ENCODE measurements at places on chromosomes 2 and 18.

DNA sequence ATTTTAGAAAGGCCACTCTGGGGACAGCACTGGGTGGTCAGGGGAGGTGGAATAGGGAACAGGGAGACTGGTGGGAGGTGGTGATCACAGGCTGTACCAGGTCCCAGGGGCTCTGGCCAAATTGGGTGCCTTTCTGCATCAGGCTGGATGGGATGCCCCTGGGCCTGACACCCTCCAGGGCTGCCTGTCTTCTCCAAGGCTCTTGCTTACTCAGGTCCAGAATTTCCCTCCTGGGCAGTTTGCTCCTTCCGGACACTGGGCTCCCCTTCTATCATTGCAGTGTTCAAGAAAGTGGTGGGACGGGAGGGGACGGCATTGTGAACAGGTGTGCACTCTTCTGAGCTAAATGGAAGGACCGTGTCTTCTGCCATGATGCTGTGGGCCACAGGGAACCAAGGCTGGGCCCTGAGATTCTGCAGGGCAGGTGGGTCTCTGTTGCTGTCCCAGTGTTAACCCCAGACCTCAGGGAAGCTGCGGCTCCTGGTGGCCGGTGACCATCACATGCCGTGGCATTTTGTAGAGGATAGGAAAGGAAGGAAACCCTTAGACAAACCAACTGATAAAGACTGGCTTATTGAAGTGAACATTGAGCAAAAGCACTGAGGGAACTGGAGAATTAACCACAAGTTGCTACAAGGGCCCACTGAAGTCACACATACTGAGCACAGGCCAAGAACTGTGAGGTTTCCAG lies 93.7 kb upstream of the HS6ST1 start:
- DNase-seq = no peak

DNA sequence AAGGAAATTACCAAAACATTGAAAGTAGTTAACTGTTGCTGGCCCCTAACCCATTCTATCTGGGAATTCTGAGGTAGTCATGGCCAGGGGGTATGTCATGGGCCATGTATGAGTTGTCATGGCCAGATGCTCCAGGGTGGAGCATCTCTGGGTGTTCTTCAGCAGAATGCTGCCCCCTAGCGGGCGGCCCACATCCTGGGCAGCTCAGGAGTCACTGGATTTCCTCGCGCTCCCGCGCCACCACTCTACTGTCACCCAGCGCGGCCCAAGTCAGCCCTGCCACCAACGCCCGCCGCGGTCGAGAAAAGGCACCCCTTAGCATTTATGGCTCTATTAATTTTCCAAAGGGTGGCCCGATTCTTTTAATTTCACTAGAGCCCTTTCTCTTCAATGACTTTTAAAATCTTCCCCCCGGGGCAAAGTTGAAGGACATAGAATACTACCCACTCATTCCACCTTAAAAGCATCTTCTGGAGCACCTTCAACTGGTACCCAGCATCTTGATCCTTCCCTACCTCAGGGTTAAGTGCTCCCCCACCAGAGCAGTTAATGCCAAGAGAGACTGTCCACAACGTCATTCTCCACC lies 41.6 kb downstream of the PKDCC start:
- DNase-seq = no peak

DNA sequence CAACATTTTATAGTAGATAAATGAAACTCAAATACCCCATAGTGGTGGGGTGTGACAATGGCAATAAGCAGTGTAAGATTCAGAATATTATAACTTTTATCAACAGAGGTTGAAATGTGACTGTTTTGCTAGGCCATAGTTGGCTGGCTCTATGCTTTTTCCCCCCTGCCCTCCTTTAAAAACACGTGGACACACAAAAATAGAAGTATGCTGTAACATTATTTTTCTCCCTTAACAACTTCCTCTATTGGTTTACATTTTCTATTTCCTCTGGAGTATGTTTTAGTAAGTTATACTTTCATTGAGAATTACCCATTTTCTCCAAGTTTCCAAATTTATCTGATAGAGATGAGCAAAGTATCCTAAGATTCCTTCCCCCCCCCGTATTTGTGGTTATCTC lies 31.1 kb downstream of the NDUFAF7 start:
- no peak for DNase-seq

- DNase-seq = no peak
Measured at GRCh38 chr2:205370726-205371125, 311.6 kb upstream of the NRP2 start.

DNA sequence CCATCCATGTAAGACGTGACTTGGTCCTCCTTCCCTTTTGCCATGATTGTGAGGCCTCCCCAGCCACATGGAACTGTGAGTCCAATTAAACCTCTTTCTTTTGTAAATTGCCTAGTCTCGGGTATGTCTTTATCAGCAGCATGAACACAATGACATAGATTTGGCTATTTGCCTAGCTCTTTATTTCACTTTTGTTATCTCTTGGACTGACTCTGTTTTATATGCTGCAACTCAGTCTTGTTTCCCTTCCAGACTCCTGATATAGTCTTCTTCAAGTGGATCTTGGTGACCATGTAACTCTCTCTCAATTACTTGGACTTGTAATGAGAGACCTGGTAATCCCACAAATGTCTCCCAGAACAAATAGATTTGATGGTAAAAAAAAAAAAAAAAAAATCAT lies 627.6 kb downstream of the CCDC85A start:
- DNase-seq = no peak

DNA sequence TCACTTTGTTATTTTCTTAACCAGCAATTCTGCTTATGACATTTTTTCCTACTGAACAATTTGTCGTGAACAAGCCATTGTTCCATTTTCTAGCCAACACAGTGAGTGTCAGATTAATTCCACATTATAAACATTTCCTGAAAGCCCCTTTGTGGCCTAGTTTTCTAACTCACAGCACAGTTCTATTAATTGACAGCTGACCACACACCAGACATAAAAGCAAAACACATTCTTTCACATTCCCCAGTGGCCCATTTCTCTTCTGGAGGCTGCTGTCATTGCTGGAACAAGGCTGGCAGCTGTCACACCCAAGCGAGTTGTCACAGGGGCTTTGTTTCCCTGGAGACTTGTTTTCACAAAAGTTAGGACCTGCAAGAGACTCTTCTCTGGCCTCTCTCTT lies 50.7 kb downstream of the RNF152 start:
- DNase-seq = no peak

GRCh38 chr18:46431522-46432171 lies 225.4 kb downstream of the LOXHD1 start:
- DNase-seq = no peak

DNA sequence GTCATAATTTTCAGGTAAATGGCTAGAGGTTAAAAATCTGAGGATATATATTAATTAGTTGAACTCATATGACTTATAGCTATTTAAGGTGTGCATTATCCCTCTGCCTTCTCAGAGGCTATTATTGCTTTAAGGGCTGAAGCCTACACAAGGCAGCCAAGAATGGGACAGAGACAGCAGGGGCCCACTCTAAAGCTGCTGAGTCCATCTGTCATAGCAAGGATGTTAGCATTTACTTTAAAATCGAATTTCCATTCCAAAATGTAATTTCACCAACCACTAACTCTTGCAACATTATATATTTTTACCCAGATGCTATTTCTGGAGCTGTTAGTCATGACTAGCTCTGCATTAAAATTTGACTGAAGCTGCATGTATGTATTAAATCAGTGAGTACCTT lies 236.3 kb upstream of the FSIP2 start:
- DNase-seq = no peak

GRCh38 chr2:161163440-161163839 lies 3.2 kb downstream of the TANK start:
- no peak for DNase-seq

DNA sequence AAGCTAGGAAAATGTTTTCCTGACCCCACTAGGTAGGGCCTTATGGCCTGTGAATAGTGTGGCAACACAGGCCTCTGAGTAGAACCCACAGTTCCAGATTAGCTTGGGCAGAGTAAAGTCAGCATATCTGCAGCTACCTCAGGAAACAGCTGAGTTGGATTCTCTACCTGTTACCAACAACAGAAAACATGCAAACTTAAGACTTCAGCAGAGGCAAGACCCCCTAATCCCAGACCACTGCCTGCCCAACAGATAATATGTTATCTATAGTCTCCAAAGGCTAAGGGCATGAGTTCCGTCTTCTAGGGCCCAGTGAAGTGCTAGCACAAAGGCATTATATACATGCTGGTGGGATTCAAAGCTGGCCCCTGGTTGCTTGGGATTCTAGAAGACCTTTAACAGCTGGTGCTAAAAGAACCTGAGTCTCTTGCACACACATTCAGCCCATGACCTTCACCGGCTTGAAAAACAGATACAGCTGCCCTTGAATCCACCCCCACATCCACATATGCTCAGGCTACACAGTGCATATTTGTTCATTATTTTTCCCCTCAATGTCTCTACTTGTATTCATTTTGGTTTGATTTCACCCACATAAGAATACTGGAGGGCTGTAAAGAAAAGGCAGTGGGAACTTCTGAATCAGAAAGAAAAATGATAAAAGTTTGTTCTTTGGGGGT lies 13.5 kb upstream of the UBXN4 start:
- no peak for DNase-seq

DNA sequence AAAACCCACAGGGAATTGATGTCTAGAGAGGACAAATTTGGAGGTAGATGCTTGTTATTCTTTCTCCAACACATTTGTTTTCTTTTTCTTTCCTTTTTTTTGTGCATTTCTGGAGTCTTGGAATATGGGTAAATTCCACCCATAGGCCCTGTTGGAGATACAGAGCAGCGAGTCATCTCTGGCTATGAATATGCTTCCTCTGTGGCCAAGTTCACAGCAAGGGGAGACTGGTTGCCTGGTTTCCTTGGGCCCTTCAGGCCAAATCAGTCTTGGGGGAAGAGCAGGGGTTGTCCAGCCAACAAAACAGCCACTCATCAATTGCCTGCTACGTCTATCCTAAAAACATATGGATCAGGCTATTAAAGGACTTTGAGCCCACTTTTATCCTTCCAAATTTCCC lies 27.5 kb downstream of the SP100 start:
- DNase-seq = no peak

DNA sequence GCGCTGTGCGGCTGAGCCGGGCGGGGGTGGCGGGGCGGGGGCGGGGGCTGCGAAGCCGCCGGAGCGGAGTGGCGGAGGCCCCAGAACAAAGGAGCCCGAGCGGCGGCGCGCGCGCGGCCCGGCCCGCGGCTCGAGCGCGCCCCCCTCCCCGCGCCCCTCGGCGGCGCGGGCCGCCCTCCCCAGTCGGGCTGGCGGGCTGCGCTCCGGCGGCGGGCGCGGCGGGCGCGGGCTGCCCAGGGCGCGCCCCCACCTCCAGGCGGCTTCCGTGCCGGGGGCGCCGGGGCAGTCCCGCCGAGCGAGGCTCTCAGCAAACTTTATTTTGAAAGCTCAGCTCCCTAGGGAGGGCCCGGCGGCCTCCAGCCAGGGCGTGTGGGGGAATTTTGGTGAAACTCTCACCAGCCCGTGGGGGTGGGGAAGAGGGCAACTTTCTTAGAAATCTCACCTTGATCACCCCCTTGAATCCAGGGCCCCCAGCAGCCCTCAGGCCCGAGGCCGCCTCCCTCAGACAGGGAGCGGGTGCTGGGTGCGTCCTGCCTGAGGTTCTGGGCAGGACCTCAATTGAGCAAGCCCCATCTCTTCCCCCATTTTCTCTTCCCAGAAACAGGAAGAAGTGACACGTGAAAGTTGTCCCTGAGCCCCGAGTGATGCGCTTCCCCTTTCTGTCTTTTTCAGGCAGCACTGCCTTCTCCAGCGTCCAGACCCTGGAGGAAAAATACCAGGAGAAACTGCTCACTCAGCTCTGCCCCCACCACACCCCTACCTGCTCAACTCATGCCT lies 786 bp downstream of the TET3 start:
- no peak for DNase-seq

DNA sequence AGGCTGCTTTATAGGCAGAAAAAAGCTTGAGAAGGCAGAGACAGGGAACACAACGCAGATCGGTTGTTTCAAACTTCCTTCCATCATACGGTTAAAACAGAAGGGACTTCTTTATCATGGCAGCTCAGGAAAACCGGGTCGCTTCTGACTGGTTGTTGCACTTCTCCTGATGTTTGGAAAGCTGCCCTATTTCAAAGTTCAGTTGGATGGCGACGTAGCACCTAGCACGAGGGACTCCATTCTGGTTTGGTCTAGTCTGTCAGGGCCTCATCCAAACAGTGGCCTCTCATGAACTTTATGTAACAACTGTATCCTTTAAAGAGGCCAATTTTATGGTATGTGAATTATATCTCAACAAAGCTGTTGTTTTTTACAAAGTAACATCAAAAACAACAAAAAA lies 210.1 kb upstream of the RAB12 start:
- no peak for DNase-seq

DNA sequence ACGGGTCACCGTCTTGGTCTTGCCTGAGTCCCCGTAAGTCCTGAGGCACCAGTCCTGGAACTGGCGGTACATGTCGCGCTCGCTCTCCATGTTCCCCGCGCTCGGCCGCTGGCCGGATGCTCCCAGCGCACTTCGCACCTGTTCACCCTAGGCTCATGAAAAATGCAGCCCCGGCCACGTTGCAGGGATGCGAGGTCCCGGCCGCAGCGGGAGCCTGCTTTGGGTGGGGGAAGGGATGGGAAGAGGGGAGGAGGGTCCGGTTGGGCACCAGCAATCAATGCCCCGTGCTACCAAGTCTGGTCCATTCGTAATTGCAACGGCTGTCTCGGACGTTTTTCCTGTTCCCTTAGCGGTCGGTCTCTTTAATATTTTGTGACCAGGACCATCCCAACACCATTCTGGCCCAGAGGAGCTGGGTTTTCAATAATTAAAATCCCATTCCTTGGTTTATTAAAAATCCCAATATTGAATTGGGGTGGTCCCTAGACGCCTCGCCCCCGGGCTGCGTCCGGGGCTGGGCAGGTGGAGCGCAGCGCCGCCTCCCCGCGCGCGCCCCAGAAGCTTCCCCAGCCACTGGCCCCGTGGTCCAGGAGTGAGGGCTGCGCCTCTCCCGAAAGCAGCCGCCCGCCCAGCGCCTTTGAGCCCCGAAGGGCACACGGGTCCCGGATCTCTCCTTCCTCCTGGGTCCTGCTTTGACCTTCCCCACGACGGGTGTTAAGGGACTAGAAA lies 1.4 kb downstream of the NOL4 start:
- DNase-seq = no peak
